Astrocyte of the spinal cord (primary cell): ENCODE measurements at places on chromosomes 1 and 21.
A peak's percentile ranks its signal among the peaks of the same experiment; 100 is the strongest.

DNA sequence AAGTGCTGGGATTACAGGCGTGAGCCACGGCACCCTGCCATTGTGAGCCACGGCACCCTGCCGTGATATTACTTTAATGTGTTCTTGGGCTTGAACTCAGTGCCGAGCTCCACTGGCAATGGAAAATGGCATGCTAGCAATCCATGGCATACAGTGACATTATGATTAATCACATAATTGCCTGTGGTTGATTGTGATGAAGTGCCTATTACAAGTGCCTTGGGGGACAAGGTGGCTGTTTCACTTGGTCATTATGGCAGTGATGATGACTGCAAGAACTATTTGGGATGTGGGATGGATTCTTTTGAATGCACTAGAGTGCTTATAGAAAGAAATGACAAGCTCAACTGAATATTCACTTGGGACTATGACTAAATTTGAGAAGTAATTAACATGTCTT lies 22.3 kb upstream of the HPCAL4 start:
- DNase-seq = no peak

GRCh38 chr1:33378524-33378923 lies 52.4 kb downstream of the PHC2 start:
- DNase-seq = no peak

- DNase-seq = no peak
Measured at GRCh38 chr1:183992424-183992823, 45.1 kb downstream of the COLGALT2 start.

- no peak for DNase-seq
Measured at GRCh38 chr1:177023249-177023648, 141.3 kb downstream of the ASTN1 start.

- no peak for DNase-seq
Measured at GRCh38 chr1:89918794-89919155, 76.1 kb upstream of the ZNF326 start.

DNA sequence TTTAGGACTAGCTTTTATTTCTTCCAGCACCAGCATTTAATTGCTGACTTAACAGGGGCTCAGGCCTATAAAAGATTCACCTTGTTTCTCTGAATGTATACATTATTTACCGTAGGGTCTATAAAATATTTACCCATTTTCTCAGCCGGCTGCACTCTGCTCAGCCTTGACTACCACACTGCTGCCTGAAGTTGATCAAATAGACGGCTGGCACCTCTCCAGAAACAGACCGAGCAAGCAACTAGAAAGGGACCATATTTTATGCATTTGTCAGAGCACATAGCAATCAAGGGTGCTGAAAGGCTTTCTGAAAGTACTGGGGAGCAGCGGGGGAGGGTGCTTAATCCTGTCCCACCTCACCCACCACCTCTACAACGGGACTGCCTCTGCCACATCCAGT lies 64.7 kb upstream of the FGGY start:
- no peak for DNase-seq

DNA sequence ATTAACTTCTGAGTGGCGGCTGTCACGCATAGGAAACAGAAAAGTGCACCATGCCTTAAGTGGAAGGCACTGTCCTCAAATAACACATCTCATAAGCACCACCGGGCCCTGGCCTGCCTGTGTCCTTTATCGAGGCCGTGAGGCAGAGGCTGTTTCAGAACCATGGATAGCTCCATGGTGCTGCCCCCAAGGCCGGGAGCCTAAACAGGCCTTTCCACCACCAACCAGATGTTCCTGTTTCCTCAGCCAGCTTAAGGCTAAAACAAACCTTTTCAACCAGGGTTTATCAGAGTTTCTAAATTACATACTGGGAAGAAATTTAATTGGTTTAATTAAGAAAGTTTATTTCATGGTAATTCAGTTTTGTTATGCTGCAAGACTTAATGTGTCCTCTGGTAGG lies 114.4 kb downstream of the DMRTA2 start:
- peak; percentile 40 for DNase-seq

GRCh38 chr21:43864962-43865539 lies at the start of gene AGPAT3:
Gene AGPAT3 (plus strand): TSS chr21:43865223. CDS start chr21:43959682, 94,459 bp downstream.
- DNase-seq = no peak

- DNase-seq = no peak
Measured at GRCh38 chr1:191804311-191804710, 354.0 kb upstream of the RGS18 start.

DNA sequence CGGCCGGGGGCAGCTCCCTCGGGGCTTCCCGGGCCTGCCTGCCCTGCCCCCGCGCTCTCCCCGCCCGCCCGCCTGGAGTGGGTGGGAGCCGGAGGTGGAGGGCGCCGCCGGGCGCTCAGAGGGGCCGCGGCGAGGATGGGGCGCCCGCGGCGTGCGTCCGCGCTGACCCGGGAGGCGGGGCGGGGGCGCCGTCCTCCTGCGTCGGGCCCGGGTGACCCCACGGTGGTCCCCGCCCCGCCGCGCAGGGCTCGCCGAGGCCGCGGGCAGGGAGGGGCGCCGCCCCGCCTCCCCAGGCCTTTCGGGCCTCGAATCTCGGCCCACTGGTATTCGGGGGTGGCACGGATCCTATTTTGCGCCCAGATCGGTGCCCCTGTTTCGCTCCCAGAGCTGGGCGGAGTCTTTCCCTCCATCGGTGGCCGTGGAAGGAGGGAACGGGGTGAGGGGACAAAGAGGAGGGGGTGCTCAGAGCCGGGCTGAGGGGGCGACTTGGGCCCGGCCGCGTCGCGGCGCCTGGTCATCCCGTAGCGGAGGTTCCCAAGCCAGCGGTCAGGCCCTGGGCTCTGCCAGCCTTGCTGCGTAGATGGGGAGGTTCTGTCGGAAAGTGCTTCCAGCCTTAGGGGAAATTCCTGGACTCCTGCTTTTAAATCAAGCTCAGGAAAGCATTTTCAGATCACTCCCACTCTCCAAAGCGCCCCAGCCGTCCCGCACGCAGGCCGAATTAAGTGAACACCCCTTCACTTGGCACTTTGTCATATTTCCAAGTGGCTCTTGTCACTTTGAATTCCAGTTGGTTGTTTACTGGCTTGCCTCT lies 545 bp downstream of the PATJ start:
- peak; percentile 26 for DNase-seq

- DNase-seq = no peak
Measured at GRCh38 chr1:78054972-78055371, 9.2 kb downstream of the GIPC2 start.

DNA sequence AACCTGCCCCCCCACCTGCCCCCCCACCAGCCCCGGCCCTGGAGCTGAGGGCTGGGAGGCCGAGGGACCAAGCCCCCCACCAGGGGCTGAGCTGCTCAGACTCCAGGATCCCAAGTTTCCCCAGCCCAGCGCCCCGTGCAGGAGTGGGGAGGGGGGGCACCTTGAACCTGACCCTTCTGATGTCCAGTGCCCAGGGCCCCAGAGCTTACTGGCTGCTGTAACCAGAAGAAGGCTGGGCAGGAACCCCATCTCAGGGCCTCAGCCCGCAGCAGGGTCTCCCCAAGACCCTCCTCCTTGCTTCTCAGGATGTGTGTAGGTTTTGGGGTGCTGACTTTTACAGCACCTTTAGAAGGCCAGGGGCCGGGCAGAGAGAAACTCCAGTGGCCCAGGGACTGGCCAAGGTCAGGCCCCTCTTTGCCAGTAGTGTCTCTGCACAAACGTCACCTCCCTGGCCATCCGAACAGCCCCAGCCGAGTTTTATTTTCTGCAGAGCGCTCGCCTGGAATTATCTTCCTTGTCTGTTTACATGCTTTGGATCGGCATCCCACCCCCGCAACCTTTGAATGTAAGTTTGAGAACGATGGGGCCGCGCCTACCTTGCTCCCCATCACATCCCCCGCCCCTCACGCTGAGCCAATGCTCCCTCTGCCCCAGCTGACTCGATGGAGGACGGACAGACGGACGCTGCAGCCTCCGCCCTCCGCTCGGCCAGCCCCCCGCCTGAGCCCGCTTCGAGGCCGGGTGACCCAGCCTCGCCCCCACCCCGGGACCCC lies 70.1 kb upstream of the CASZ1 start:
- DNase-seq = no peak

DNA sequence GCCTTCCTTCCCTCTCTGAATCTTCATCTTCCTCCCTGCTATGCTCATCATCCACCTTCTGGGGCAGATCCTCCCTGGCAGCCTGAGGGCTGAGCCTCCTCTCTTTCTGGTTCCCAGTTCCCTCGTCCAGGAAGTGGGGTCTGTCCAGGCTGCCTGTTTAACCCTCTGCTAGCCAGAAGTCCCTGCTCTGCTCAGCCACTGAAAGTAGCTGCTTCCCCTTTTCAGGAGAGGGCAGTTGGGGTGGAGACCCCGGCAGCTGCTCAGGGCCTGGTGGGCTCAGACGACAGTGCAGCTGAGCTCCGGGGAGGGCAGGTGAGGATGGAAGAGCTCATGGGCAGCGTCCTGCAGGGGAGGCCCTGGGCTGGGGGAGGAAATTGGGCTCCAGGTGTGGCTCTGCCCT lies 43.1 kb upstream of the ETV3 start:
- DNase-seq = no peak

GRCh38 chr1:92748138-92748537 lies 36.8 kb downstream of the EVI5 start:
- no peak for DNase-seq

GRCh38 chr1:204398197-204399125 lies 13.2 kb downstream of the PPP1R15B start:
- peak; percentile 68 for DNase-seq

DNA sequence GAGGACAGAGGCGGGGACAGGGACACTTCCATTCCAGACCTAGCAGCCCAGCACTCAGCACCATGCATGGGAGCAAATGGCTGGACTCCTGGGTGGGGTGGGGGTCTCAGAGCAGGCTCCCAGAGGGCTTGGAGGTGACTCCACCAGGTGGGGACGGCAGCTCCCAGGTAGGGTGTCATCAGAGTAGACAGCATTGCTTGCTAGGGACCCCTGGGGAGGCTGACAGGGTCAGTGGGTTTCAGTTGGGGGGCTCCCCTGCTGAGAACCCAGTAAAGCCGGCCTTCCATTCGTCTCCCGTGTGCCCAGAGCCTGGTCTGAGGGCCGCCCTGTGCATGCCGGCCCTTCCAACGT lies 4.8 kb upstream of the GJC2 start:
- no peak for DNase-seq

DNA sequence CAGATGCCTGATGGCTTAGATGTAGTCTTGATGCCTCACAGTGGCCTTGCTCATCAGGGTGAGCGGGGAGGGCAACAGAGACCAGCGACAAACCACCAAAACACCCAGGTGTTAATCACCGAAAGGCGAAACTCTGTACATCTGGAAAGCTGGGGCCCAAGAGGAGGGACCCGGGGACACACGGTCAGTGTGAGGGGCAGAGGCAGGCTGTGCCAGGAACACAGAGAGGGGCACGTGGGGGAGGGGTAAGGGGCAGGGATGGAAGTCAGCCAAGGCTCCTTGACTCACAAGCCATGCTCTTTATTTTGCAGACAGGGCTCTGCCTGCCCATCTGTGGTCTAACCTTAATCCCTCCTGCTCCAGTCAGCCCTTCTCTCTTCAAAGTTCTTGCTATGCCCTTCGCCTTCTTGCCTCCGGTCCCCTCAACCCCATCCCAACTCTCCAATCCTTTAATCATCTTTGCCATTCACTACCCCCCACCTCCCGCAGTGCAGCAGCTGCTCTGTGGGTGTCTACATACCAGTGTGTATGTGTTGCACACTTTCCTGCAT lies 4.3 kb downstream of the MEF2D start:
- DNase-seq = peak; percentile 32

- peak; percentile 71 for DNase-seq
Measured at GRCh38 chr21:28337315-28337714, 655.4 kb downstream of the LTN1 start.

GRCh38 chr1:210129759-210130158 lies 102.8 kb upstream of the SERTAD4 start:
- no peak for DNase-seq

DNA sequence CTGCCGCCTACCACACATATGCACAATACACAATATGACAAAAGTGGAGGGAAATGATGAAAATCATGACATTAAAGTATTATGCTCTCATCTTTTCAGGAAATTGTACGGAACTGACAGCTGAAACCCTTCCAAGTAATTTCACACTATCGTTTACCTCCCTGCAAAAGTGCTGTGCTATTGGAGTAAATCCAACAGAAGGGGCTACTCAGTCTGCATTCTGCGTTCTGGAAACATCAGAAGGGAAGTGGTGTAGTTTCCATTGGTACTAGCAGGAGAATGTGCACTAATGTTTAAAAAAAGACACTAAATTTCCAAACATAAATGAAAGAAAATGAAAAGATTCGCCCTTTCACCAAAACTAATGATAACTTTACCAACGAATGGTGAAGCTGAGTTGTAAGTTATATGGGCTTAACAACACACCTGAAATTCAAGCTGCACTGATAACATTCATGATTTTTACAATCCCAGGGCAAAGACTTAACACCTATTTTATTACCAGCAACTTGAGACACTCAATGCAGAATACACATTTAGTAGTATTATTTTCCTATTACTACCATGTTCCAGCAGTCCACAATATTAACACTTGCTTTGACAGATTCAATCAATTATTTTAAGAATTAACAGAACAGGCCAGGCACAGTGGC lies 3.2 kb downstream of the DENND1B start:
- DNase-seq = no peak

GRCh38 chr1:61441723-61442262 lies 283.1 kb downstream of the TM2D1 start:
- peak; percentile 57 for DNase-seq

DNA sequence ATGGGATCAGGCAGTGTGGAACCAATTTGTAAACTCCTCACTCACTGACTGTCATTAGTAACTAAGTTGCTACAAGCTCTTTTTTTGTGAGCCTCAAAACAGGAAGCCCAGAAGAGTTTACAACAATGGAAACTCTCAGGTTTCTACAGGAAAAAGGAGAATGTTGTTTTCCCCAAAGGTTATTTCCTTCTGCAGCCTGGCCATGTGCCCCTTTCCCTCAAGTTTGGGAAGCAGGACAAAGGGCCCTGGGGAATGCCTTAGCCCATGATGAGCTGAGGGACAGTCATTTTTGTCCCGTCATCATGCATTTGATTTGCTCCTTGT lies 395.9 kb downstream of the KIF26B start:
- no peak for DNase-seq

GRCh38 chr1:209850342-209850979 lies 22.7 kb downstream of the UTP25 start:
- peak; percentile 85 for DNase-seq

- DNase-seq = no peak
Measured at GRCh38 chr1:156767879-156768604, 707 bp downstream of the PRCC start.

DNA sequence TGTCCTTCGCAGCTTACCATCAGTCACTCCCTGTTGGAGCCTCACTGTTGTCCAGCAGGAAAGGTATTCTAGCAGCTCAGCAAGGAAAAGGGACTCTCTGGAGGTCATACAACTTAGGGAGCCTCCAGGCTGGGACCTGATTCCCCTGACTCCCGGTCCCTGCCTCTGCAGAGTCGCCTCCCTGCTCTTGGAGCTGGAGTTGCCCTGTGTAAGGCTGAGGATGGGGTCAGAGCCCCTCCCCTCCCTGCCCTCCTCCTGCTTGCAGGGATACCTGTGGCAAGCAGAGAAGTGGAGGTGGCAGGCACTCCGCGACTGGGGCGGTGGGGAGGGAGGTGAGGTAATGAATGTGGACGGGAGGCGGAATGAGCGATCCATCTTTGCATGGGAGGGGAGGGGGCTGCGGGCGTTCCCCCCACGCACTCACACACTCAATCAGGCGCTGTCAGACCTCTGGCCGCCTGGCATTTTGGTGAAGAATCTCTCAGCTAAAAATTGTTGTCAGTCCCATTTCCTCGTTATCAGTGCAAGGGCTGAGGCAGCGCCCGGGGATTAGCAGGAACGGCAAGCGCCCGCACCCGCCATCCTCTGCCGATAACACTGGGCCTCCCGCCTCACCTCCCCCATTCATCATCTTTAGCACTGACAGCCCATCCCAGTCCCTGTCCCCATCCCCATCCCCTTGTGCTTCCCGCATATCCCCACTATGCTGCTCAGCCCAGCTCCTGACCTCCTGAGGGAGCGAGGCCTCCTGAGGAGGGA lies 64.3 kb downstream of the TMEM53 start:
- no peak for DNase-seq

- peak; percentile 11 for DNase-seq
Measured at GRCh38 chr21:21631961-21632360, 633.8 kb downstream of the NCAM2 start.
